Brain microvascular endothelial cell (primary cell): ENCODE measurements at places on chromosomes 4 and X.

DNA sequence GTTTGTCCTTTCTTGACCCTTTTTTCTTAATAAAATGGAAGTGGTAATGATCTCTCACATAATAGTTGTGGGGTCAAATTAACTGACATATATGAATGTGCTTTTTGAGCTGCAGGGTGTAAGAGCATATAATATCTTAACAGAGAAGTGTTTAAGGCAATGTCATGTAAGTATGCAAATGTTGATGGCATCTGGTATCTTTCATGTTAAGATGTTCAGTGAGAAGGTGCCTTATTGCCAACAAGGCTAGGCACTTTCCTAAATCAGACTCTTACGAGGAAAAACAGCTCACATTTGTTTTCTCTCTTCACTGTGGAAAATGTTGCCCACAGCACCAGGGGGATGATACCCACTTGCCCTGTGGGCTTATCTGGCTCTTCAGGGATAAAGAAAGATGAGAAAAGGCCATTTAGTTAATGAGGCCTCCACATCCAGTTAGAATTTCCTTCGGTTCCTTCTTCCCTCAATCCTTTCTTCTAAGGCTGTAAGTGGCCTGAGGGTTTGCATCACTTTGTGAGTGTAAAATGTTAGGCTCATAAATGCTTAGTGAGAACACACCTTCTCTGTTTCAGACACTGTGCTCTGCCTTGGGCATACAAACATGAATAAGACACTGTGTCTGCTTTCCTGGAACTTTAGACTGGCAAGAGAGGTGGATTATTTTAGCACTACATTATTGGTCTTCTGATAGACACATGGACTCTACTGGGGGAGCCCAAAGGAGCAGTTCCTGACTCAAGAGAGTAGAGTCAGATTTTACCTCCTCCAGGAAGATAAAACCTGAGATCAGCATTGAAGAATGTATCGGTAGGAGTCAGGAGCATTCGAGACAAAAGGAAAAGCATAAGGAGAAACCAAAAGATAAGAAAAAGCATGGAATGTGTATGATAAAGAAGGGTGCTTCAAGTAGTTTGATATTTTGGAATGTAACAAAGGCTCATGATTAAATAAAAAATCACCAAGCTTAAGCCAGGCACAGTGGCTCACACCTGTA lies 135.5 kb downstream of the SOWAHB start:
- no peak for DNase-seq

GRCh38 chr4:173698557-173699262 lies 168.7 kb upstream of the HAND2 start:
- DNase-seq, result no peak

GRCh38 chr4:105619188-105619931 lies 66.9 kb downstream of the ARHGEF38 start:
- DNase-seq, result no peak

GRCh38 chrX:119692191-119693039 lies 553 bp downstream of the SEPTIN6 start:
- peak; percentile 17 for DNase-seq

- no peak for DNase-seq
Measured at GRCh38 chr4:184400891-184401290, 73.5 kb downstream of the IRF2 start.

- peak; percentile 90 for DNase-seq
Measured at GRCh38 chrX:45803383-45803921, 602.8 kb upstream of the DIPK2B start.

DNA sequence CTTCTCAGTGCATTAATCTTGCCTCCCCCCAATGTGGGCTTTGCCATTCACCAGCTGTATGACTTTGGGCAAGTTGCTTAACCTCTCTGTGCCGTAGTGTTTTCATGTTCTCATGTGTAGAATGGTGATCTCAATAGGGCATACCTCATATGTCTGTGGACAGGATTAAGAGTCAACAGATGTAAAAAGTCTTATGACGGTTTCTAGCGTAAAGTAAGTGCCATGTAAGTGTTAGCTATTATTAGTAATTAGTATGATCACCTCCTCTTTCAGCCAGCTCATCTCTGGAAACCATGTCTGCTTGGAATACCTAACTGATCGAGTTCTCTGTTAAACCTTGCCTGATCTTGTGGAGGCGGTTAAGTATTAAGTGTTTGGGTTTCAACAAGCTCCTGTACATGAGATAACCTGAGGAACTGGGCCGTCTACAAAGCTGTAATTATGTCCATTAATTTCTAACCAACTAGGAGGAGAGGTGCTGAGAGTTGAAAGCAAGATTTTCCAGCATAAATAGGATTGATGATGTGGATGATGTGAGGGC lies 66.3 kb downstream of the TSC22D3 start:
- no peak for DNase-seq

- DNase-seq, result no peak
Measured at GRCh38 chr4:121070274-121070673, 2.1 kb downstream of the NDNF start.

GRCh38 chr4:61443813-61444510 lies 243.8 kb downstream of the ADGRL3 start:
- DNase-seq, result peak; percentile 69

GRCh38 chr4:791898-792625 lies 33.9 kb downstream of the CPLX1 start:
- DNase-seq, result no peak

- no peak for DNase-seq
Measured at GRCh38 chr4:107366900-107367299, 330.8 kb upstream of the DKK2 start.

DNA sequence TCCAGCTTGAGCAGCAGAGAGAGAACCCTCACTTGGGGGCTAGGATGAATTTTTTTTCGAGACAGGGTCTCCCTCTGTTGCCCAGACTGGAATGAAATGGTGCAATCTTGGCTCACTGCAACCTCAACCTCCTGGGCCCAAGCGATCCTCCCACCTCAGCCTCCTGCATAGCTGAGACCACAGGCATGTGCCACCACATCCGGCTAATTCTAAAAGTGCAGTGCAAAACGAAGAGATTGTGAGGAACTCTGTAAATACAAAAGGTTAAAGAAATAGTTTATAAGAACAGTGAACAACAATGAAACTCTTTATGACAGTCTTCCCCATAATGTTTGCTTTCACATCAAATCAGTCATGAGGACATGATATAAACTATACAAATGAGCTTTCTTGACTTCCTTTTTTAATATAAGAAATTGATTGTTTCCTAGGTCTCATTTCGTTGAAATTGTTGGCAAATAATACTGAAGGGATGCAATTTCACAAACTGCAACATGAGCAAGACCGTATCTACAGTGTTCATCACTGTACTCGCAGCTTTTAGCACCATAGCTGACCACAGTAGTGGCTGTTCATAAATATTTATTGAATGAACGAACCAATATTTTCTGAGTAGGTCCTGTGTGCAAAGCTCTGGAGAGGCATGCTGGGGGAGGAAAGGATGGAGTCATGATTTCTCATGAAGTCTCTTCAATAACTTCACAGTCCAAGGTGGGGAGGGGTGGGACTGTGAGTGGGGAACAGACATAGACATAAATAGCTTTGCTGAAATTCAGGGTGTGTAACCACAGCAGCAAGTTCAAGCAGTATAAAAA lies 116.1 kb downstream of the SHROOM3 start:
- no peak for DNase-seq

DNA sequence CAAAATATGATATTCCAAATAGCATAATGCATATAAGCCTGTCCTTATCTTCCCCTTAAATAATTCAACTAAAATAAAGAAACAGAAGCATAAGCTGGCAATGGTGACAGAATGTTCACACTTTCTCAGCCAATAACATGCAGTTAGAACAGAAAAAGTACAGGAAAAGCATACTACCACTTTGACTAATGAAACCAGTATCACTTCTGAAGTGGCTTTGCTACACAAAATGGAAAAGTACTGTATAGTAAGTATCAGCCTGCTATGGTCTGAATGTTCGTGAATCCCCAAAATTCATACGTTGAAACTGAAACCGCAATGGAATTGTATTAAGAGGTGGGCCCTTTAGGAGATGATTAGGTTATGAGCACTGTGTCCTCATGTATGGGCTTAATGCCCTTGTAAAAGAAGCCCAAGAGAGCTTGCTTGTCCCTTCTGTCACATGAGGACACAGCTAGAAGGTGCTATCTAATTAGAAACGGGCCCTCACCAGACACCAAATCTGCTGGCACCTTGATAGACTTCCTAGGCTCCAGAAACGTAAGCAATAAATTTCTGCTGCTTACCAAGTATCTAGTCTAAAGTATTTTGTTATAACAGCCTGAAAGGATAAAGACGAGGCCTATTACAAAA lies 102.6 kb downstream of the PRDM5 start:
- DNase-seq, result no peak

- no peak for DNase-seq
Measured at GRCh38 chr4:56653461-56654237, 27.4 kb downstream of the HOPX start.

- DNase-seq, result no peak
Measured at GRCh38 chr4:164815711-164816110, 61.3 kb upstream of the APELA start.

DNA sequence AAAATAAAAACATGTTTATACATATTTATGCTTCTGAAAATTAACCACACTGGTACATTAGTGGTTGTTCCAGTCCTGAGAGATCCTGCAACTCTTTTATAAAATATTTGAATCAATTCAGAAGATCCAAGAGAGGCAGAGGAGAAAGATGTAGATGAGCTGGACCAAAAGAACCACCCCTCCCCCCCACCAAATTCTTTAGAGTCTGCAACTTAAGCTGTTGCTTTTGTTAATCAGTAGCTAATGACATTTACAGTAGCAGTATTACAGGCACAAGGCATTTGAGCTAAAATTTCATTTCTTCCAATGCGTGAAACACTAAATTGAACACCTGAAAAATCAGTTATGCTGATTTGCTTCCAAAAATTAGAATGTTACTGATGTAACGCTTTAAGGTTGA lies 61.5 kb downstream of the PDK3 start:
- no peak for DNase-seq

- no peak for DNase-seq
Measured at GRCh38 chr4:151766691-151767090, 5.9 kb upstream of the GATB start.

- no peak for DNase-seq
Measured at GRCh38 chr4:152981278-152981677, 45.2 kb downstream of the FHDC1 start.

DNA sequence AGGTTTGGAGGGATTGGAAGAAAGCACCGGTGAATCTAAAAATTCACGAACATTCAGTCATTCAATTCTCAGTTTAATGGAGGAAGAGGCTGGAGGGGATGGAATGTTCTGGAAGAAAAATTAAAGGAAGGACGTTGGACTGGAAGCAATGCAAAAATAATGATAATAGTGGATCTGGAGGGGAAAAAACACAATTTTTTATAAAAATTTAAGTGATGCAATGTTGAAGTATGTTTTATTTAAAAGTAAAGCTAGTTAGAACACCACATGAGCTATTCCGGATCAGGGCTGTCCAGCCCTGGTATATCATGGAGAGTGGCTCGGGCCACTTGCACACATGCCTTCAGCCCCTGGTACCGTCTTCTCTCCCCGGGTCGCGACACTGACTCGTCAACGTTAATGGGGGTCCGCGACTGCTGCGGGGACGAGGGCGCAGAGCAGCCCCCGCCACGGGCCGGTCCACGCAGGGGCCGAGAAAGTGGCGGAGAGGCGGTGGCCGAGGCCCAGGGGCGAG lies 204.6 kb downstream of the TENM3 start:
- no peak for DNase-seq

GRCh38 chrX:129678614-129679195 lies 23.9 kb upstream of the APLN start:
- no peak for DNase-seq

GRCh38 chr4:12137575-12137974 lies 708.9 kb upstream of the HS3ST1 start:
- no peak for DNase-seq

DNA sequence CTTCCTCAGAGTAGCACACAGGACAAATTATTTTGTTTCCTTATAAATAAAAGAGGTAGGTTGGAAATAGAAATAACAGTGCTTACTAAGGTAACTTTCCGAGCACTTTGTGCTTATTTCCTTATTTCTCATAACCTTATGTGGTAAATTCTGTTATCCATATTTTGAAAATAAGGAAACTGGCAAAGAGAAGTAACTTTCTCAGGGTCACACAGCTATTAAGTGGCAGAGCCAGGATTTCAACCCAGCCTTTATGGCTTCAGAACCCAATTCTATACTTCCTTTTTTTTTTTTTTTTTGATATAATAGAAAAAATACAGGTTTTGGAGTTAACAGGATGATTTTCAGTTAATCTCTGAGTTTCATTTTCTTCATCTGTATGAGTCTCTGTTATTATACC lies 3.3 kb downstream of the UTP3 start:
- DNase-seq, result no peak

GRCh38 chrX:135416546-135416945 lies 5.2 kb upstream of the SMIM10L2A start:
- DNase-seq, result no peak

- peak; percentile 43 for DNase-seq
Measured at GRCh38 chrX:55488593-55489313, 895 bp downstream of the USP51 start.

DNA sequence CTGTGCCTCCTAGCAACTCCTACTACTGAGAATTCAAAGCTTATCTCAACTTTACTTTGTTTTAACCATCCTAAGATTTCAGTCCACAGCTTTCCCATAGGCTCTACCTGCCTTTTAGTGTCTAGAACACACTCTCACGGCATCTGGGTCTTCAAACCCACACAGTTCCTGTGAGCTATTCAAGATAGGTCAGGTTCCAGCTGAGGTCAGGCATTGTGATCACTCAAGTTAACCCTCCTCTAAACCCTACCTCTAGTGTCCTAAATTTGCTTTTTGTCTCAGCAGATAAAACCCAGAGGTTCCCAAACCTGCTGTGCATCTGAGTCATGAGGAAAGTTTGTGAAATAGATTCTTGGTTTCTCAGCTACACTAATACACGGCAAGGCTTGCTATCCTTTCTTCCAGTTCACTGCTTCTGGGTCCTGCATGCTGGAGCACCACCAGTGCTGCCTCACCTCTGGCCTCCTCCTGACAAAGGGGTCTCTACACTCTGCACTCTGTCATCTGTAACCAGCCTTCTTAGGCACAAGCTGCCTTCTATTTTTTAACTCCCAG lies 324.6 kb upstream of the MAGEB2 start:
- no peak for DNase-seq

- DNase-seq, result no peak
Measured at GRCh38 chr4:70399319-70399718, 1.6 kb downstream of the OPRPN start.

GRCh38 chrX:10726647-10727046 lies 106.3 kb upstream of the MID1 start:
- peak; percentile 60 for DNase-seq
